Cardiac atrium fibroblast (primary cell): ENCODE measurements at places on chromosomes 7 and 10. TPM values are rescaled to one million over a fixed set of nuclear protein-coding genes. Genes with fewer than 3 reads are reported as not detected.

Gene PROSER2
- 9.1 and 12.3 TPM in 2 replicates for total RNA-seq

Gene SPDYE8
- total RNA-seq: not detected in 2 replicates

Gene CHN2
- 0.16 and 1.8 TPM in 2 replicates for total RNA-seq

Gene MYL10
- total RNA-seq: not detected in 2 replicates

Gene TBL2
- 77.8 and 122 TPM in 2 replicates for total RNA-seq

Gene POT1
- total RNA-seq: 18.6 and 21.5 TPM in 2 replicates

Gene DNAH11
- total RNA-seq: under 0.01 TPM in 2 replicates

Gene TAC1
- total RNA-seq: 5.2 TPM in 1 of 2 replicates, not detected in the other

Gene CCDC7
- total RNA-seq: 0.32 and 1.3 TPM in 2 replicates

Gene LRRTM3
- not detected in 2 replicates for total RNA-seq

Gene LRRC17
- 242 and 367 TPM in 2 replicates for total RNA-seq

Gene ZNF679
- total RNA-seq: not detected in 2 replicates

Gene DYNC1I1
- total RNA-seq: 0.81 TPM in 1 of 2 replicates, not detected in the other

Gene UROS
- 52.9 and 73.5 TPM in 2 replicates for total RNA-seq

Gene ZNF488
- total RNA-seq: 0.18 TPM in 1 of 2 replicates, not detected in the other

Gene DHX32
- total RNA-seq: 28.2 and 34.0 TPM in 2 replicates

Gene GHRHR
- not detected in 2 replicates for total RNA-seq

Gene FOXI2
- not detected in 2 replicates for total RNA-seq

Gene ANXA8
- 0.16 and 0.54 TPM in 2 replicates for total RNA-seq

Gene NCF1
- 0.32 TPM in 1 of 2 replicates, not detected in the other for total RNA-seq

Gene LDB3
- total RNA-seq: 0.18 TPM in 1 of 2 replicates, not detected in the other
